K562 (cell line): ENCODE measurements at places on chromosomes 11 and 22. TPM values are rescaled to one million over a fixed set of nuclear protein-coding genes. Genes with fewer than 3 reads are reported as not detected.
A peak's percentile ranks its signal among the peaks of the same experiment; 100 is the strongest.

GRCh38 chr11:12170984-12171383, 60.6 kb downstream of the MICAL2 start:
- peaks cover 7% of the 10 kb centered on the region for H3K36me3 ChIP-seq
- DNase-seq = no peak
- no peaks in the 10 kb centered on the region for H3K27me3 ChIP-seq
- H3K4me1 ChIP-seq = peaks cover 28% of the 10 kb centered on the region
- no peak overlapping the region for H3K27ac ChIP-seq
- no peak overlapping the region for H3K4me3 ChIP-seq

DNA sequence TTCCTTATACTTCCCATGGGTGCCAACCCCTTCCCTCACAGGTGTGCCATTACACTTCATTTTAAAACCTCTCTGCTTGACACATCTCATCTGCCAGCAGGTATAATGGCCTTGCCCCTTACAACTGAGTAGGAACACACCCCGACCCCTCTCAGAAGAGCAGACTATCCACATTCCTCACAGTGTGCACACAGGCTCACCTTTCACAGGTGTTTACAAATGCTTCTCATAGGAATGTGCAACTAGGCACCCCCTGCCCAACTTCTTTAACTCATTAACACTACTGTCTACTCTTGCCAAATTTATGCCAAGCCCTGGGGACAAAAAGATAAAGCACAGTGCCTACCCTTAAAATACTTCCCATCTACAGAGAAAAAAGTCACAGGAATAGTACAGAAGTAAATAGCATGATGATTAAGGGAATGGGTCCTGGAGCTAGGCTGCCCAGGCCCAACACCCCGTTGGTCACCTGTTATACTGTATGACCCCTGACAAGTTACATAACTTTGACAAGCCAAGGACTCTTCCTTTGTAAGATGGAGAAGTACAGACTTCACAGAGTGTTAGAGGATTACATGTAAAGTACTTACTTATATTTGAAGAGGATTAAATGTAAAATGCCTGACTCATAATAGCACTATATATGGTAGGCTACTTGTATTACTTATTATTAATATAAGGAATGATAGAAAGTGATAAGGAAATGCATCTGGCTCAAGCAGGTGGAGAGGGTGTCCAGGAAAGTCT, 15.2 kb downstream of the TRIM3 start:
- no peaks in the 10 kb centered on the region for H3K4me1 ChIP-seq
- DNase-seq = no peak
- H3K36me3 ChIP-seq = no peaks in the 10 kb centered on the region
- H3K4me3 ChIP-seq = no peak overlapping the region
- H3K27ac ChIP-seq = no peak overlapping the region
- no peaks in the 10 kb centered on the region for H3K27me3 ChIP-seq

Gene CRYBB3
- total RNA-seq = not detected in 2 replicates

GRCh38 chr22:23263651-23264555, 83.6 kb downstream of the BCR start:
- H3K27me3 ChIP-seq = no peaks in the 10 kb centered on the region
- no peak overlapping the region for H3K27ac ChIP-seq
- no peaks in the 10 kb centered on the region for H3K4me1 ChIP-seq
- H3K4me3 ChIP-seq = no peak overlapping the region
- H3K36me3 ChIP-seq = peaks cover 88% of the 10 kb centered on the region

GRCh38 chr11:18617688-18618341, 16.3 kb downstream of the SPTY2D1 start:
- no peaks in the 10 kb centered on the region for H3K27me3 ChIP-seq
- peaks cover 33% of the 10 kb centered on the region for H3K36me3 ChIP-seq
- H3K4me1 ChIP-seq = peaks cover 11% of the 10 kb centered on the region; the same call in 1 of the 2 replicates
- H3K27ac ChIP-seq = no peak overlapping the region
- no peak overlapping the region for H3K4me3 ChIP-seq
- no peak for DNase-seq

DNA sequence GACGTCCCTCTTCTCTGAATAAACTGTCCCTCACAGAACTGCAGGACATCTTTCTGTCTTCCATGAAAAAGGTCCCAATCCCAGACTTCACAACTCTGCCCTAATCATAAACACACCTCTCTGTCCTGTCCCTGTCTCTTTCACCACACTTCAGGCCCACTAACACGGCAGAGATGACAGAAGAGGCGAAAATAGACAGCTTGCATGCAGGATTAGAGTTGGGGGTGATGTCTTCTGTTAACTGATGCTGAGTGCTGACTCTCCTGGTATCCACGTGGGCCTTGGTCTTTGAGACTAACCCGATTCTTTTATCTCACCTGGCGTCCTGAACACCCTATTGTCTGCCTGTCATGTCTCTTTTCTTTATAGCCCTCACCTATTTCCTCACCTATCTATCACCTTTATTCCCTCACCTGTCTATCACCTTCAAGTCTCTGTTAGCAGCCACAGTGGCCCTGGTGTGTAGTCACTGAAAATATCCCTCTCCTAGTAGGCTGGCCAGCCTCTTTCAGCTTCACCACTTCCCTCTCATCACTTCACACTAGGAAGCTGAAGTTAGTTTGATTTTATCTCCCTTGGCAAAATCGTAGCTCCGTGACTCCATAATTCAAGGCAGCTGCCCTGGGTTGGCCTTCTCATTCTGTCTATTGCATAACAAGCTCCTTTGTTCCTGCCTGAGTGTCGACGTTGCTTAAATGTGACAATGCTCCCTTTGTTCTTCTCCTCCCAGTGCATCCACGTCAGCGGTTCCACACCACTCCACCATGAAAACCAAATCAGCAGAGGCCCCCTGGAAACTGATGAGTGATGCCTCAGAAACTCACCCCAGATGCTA, 30.6 kb upstream of the DRD2 start:
- H3K4me3 ChIP-seq = no peak overlapping the region
- no peak for DNase-seq
- H3K27me3 ChIP-seq = peaks cover 12% of the 10 kb centered on the region
- no peaks in the 10 kb centered on the region for H3K4me1 ChIP-seq
- no peak overlapping the region for H3K27ac ChIP-seq

GRCh38 chr11:86592659-86593451, 79.6 kb downstream of the ME3 start:
- no peaks in the 10 kb centered on the region for H3K27me3 ChIP-seq
- H3K4me3 ChIP-seq = no peak overlapping the region
- DNase-seq = peak; percentile 62
- H3K36me3 ChIP-seq = no peaks in the 10 kb centered on the region
- H3K27ac ChIP-seq = no peak overlapping the region
- peaks cover 11% of the 10 kb centered on the region for H3K4me1 ChIP-seq

Gene ASRGL1
- 15.9 and 18.3 TPM in 2 replicates for total RNA-seq

DNA sequence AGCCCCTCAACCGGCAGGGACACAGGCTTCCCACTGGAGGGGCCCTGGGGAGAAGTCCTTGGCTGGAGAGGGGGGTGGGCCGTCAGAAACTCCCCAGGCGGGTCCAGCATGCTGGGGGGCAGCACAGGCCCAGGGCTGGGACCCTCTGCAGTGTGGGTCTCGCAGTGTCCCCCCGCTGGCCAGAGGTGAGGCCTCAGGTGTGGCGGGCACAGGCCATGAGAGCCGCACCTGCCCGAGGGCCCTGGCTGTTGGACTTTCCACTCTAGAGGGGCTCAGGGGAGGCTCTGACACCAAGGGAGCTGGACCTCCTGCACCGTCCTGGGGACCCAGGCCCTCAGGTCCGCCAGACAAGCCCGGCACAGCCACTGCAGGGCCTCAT, 10.7 kb upstream of the PIM3 start:
- H3K27ac ChIP-seq = no peak overlapping the region
- peaks cover 5% of the 10 kb centered on the region; the same call in 1 of the 3 replicates for H3K4me1 ChIP-seq
- DNase-seq = no peak
- H3K4me3 ChIP-seq = no peak overlapping the region

Gene TMEM121B
- total RNA-seq = 0.07 TPM in 2 replicates

Gene GPR83
- 0.07 and 0.13 TPM in 2 replicates for total RNA-seq

Gene MMP13
- total RNA-seq = not detected in 2 replicates

Gene SPI1
- 30.7 and 33.7 TPM in 2 replicates for total RNA-seq

GRCh38 chr11:6413791-6414201, 5.1 kb downstream of the APBB1 start:
- H3K27ac ChIP-seq = no peak overlapping the region
- H3K36me3 ChIP-seq = no peaks in the 10 kb centered on the region
- no peak for DNase-seq
- no peak overlapping the region for H3K4me3 ChIP-seq

GRCh38 chr22:23893121-23893944, 850 bp upstream of the MIF start:
- H3K36me3 ChIP-seq = peaks cover 31% of the 10 kb centered on the region
- peak overlapping the region; percentile 77 for H3K4me3 ChIP-seq
- no peaks in the 10 kb centered on the region for H3K27me3 ChIP-seq
- peak overlapping the region; percentile 96 for H3K27ac ChIP-seq
- H3K4me1 ChIP-seq = peaks cover 47% of the 10 kb centered on the region
- peak; percentile 18 for DNase-seq

Gene FADS2
- 28.6 and 30.4 TPM in 2 replicates for total RNA-seq

Gene PRR33
- total RNA-seq = not detected in 2 replicates

GRCh38 chr11:92253945-92254344, 29.3 kb downstream of the FAT3 start:
- no peak for DNase-seq
- H3K4me1 ChIP-seq = no peaks in the 10 kb centered on the region
- no peak overlapping the region for H3K27ac ChIP-seq
- no peaks in the 10 kb centered on the region for H3K27me3 ChIP-seq

DNA sequence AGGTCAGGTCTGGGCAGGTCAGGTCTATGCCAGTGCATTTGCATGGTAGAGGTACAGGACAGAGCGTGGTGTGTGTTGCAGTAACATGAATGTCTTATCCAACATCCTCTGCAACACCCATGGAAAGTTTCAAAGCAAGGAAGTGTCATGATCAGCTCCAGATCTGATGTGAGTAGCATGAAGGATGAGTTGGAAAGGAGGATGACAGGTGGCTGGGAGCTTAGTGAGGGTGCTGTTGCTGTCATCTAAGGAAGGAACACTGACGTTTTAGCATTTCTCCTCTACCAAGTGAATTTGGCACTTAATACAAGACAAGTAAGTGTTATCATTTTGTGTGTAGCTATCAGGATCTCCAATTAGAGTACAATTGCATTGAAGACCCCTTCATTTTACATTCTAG, 65.1 kb downstream of the GRK3 start:
- DNase-seq = no peak
- H3K27ac ChIP-seq = no peak overlapping the region
- H3K4me1 ChIP-seq = no peaks in the 10 kb centered on the region; the same call in 1 of the 2 replicates
- H3K27me3 ChIP-seq = no peaks in the 10 kb centered on the region
- H3K36me3 ChIP-seq = no peaks in the 10 kb centered on the region

DNA sequence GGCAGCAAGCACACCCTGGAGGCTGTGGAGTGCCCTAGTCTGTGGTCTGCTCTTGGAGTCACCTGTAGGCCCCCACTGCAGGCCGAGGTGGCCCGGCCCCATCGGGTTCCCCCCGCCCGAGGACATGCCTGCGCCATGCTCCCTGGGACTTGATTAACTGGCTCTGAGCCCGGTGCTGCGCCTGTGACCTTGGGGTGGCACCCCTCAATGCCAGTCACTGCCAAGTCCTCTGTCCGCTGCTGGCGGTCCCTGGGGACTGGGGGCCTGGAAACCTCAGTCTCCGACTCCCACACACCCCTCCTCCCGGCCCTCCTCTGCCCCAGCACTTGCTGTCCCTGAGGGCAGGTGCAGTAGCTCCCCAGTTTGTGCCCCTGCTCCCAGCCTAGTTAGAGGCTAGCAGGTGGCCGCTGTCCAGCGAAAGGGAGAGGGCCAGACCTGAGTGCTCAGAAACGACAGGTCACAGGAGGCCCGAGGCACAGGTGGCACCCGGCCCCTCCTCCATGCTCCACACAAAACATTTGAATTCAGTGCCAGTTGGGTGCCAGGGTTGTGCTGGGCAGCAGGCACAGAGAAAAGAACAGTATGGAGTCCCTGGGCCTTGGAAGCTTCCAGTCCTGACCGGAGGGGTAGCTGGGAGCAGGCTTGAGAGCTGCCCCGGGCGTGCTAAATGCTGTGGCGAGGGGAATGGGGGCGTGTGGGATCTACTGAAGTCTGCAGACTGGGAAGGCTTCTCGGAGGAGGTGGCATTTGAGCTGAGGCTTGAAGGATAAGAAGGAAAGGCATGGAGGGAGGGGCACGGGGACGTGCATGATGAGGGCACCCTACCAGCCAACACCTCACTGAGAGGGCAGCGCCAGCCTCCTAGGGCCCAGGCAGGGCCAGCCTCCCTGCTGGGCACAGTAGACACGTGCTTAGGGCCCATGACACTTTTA, 16.4 kb upstream of the FLRT1 start:
- no peak overlapping the region for H3K27ac ChIP-seq
- H3K27me3 ChIP-seq = no peaks in the 10 kb centered on the region
- no peaks in the 10 kb centered on the region for H3K4me1 ChIP-seq

Gene MYO7A
- 0.07 and 0.11 TPM in 2 replicates for total RNA-seq

Gene SYNGR1
- total RNA-seq = 12.5 and 13.6 TPM in 2 replicates

DNA sequence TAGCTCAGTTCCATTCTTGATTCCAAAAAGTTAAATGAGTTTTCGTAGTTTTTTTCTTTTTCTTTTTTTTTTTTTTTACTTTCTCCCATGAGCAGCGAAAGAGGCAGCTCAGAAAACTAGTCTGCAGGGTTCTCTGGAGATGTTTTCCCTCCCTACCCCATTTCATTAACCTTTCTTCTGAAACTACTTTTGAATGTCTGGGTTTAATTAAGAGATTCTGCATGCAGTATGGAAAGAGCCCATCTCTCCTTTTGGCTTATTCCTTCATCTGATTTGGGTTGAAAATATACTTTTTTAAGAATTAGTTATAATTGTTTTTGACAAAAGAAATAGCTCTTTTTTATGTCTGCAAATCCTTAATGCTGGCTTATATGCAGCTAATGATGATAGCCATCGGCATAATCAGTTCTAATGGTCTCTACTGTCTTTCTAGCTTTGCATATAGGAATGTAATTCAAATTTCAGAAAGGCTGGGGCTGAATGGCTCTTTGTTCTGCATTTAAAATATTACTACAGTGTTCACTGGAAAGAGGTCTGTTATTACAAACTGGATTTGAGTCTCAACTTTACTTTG, 265.3 kb downstream of the FAT3 start:
- DNase-seq = no peak
- H3K27ac ChIP-seq = no peak overlapping the region
- H3K4me3 ChIP-seq = no peak overlapping the region
- H3K36me3 ChIP-seq = no peaks in the 10 kb centered on the region
- H3K27me3 ChIP-seq = no peaks in the 10 kb centered on the region

Gene TMEM191C
- total RNA-seq = 5.8 and 7.1 TPM in 2 replicates

DNA sequence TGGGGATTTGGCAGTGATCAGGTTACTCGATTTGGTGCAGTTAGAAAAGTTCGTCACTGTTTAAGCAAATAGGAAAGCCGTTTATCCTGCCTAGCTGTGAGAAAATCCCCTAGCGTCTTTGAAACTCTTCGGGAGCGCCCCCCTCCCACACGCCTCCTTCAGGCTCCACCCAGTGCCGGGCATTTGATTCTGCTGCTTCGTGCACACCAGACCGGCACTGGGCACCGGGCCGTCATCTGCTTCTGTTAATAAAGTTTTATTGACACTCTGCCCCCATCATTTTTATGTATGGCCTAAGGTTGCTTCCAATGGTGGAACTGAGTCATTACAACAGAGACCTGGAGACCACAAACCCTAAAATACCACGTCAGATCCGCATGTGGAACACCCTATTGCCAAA, 50.9 kb downstream of the IGF2 start:
- peaks cover 11% of the 10 kb centered on the region for H3K27me3 ChIP-seq
- H3K36me3 ChIP-seq = no peaks in the 10 kb centered on the region
- H3K27ac ChIP-seq = no peak overlapping the region
- H3K4me1 ChIP-seq = peaks cover 15% of the 10 kb centered on the region
- no peak for DNase-seq
- H3K4me3 ChIP-seq = no peak overlapping the region

Gene MS4A4E
- total RNA-seq = 0.33 TPM in 1 of 2 replicates, not detected in the other

- no peak overlapping the region for H3K4me3 ChIP-seq
- no peak for DNase-seq
- no peak overlapping the region for H3K27ac ChIP-seq
- H3K4me1 ChIP-seq = no peaks in the 10 kb centered on the region
Observed at GRCh38 chr11:24070435-24070834, 426.4 kb upstream of the LUZP2 start.
